Activated CD4-positive, CD25-positive, alpha-beta regulatory T cell treated with anti-CD3 and anti-CD28 coated beads, Interleukin-2, amount 50 U/mL, for 72 hours (primary cell): ENCODE measurements at places on chromosomes 2 and 18.

DNA sequence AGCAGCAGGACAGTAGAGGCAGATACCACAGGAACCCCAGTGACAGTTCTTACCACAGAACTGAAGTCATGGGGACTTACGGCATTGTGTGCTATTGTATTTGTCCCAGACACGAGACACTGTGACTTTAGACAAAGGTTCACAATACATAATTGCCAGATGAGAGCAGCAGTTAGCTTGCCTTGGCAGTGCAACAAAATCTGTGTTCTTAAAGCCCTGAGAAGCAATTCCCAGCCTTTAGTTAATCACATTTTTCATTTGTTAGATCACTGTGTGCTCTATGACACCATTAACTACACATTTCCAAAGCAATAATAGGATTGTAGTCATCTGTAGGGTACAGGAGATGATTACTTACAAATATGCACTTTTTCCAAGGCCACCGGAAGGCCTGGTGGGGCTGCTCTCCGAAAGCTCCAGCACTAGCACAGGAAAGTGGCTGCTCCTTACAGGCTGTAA is 97.5 kb upstream of the LDLRAD4 start:
- no peak for DNase-seq

DNA sequence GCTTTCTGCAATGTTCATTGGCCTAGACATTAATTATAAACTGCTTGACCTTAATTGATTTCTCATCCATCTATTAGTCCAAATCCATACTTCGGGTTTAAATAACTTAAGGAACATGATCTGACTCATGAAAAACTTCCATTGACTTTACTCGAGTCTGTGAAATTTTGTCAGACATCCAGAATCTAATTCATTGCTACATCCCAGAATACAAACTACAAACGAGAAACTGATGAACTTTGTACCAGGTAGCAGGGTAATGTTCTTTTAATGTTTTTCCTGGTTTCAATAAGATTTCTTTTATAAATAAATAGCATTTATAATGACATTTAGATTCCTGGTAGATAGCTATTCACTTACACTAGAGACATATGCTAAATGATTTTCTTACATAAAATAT is 36.0 kb upstream of the IKZF2 start:
- no peak for DNase-seq

- no peak for DNase-seq
Measured at GRCh38 chr2:128796321-128796720, 477.7 kb upstream of the HS6ST1 start.

DNA sequence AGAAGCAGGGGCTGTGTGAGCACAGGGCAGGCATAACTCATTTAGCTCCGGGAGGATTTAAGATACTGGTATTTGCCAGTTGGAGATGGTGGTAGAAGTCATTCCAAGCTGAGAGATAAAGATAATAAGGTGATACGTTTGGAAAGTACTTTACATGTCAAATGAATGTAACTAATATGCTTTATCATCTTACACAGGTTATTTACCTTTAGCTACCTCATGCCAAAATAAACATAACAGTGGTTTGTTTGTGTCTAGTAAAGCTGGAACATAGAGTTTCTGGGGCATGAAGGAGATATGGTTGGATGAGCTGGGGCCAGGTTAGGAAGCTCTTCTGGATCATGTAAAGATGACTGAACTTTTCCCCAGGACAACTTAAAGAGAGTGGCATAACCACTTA is 126.9 kb upstream of the PIK3C3 start:
- DNase-seq = no peak

- no peak for DNase-seq
Measured at GRCh38 chr2:17947113-17947512, 68.6 kb downstream of the KCNS3 start.

GRCh38 chr2:68746408-68746807 is 11.8 kb downstream of the ARHGAP25 start:
- DNase-seq = no peak

DNA sequence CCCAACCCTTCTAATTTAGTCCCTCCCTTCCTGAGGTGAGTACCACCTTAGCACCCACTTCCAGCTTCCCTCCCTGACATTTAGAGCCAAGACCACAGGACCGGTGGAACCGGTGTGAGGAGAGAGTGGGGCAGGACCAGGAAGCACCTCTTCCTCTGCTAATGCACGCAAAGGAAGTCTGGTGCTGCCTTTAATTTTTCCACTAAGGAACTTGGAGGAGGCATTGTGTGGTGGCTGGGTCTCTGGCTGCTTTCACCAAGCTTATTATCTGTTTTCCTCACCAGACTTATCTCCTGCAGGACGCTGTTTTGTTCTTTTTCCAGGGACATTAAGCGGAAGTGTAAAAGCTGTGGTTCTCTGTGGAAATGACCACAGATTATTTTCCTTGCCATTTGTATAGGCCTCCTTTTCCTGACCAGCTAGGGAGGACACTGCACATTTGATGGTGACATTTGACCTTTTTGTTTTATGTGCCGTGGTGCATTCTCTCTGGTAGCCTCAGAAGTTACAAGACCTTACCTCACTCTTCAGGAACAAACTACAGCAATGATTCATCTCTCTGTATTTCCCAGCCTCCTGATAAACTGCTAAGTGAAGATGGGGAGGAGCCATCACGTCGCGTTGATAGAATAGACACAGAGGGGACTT is 39.8 kb upstream of the SPTBN1 start:
- DNase-seq = no peak

DNA sequence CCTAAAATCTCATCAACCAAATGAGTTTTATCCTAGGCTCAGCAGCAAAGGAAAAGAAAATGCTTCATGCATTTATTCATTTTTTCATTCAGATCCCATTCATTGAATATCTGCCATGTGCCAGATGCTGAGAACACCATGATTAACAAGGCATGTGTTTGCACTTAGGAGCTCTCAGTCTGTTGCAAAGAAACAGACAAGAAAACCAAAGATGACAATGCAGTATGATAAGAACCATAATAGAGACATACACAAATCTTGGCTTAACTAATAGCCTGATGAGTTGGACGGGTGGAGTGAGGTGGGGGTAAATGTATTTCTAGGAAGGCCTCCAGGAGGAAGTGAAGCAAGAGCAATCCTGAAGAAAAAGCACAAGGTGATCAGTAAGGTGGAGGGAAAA is 177.8 kb upstream of the SCN7A start:
- no peak for DNase-seq

GRCh38 chr18:55584201-55584600 is 3.8 kb downstream of the TCF4 start:
- no peak for DNase-seq

- DNase-seq = no peak
Measured at GRCh38 chr18:32271672-32272208, 81.9 kb downstream of the MEP1B start.

DNA sequence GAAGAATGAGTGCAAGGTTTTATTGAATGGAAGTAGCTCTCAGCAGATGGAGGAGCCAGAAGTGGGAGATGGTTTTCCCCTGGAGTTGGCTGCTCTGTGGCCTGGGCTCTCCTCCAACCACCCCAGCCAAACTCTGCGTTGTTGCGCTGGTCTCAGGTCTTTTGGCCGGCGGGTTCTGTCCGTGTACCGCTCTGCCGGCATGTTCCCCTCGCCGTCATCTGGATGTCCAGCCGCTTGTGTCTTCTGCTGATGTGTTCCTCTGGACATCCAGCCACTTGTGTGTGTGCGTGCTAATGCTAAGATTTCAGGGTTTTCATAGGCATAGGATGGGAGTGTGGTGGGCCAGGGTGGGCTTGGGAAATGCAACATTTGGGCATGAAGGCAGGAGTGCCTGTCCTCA is 1311.3 kb upstream of the TMEFF2 start:
- no peak for DNase-seq

- DNase-seq = no peak
Measured at GRCh38 chr2:25805987-25806386, 72.3 kb downstream of the ASXL2 start.

DNA sequence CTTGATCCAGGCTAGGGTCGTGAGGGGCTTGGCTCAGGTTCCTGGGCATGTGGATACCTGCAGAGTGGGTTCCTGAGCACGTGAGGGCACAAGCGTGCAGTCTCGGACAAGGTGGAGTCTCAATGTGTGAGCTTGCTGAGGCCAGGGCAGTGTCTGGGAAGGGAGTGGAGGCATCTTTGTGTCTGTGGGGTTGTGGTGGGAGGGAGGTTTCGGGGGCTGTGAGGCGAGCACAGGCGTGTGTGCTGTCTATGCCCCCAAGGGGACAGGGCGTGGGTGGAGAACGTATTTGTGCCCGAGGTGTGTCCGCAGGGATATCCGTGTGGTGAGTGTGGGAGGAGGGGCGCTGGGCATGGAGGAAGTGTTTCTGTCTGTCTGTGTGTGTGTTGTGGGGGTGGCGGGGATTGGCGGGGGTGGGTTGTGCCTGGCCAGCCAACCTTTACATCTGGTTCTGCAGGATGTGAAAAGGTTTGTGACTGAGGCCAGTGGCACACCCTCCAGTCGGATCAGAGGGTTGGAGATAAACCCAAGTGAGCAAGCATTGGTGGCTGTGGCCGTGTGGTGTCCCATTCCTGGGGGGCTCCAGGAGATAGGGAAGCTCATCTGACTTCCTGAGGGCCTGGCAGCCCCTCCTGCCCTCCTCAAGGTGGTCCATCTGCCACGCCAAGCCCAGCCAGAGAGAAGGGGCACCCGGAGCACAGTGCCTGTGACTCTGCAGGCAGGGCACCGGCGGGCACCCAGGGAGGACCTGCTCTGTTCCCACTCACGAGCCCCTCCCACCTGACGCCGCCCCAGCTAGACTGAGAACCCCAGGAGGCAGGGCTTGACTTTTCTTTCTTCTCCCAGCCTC is 57.1 kb downstream of the ZFP36L2 start:
- no peak for DNase-seq

DNA sequence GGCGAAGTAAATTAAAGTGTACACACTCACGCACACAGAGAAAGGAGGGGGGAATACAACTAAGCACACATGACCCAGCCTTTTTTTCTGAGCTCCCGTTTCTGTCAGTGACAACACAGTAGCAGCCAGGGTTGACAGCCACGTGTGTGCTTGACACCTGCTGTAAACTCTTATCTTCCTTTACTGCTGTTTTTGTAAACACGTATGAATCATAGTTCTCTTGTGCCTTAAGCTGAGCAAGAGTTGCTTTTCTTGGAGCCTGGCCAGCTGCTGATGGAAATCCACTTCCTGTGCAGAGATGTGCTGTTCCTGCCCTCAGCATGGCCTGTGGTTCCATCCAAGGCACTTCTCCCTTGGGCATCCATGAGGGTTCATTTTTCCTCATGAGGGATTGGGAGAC is 561.9 kb downstream of the GALR1 start:
- DNase-seq = no peak

GRCh38 chr2:151403914-151404313 is 5.8 kb upstream of the RIF1 start:
- DNase-seq = no peak

DNA sequence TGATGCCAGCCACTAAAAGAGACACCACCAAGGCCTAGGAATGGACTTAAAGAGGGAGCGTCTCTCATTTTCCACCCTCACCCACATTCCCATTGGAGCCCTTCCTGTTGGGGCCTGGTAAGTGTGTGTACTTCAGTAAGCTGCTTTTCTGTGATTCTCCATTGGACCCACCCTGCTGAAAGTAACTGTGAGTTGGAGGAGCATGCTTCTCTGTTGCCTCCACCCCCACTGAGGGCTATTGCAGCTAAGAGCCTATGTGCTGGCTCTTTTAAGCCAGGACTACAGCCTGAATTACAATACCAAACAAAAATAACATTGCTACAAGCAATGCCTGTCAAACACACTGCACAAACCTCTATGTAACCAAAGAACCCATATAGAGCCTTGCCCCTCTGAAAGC is 81.1 kb downstream of the TRABD2A start:
- DNase-seq = no peak

DNA sequence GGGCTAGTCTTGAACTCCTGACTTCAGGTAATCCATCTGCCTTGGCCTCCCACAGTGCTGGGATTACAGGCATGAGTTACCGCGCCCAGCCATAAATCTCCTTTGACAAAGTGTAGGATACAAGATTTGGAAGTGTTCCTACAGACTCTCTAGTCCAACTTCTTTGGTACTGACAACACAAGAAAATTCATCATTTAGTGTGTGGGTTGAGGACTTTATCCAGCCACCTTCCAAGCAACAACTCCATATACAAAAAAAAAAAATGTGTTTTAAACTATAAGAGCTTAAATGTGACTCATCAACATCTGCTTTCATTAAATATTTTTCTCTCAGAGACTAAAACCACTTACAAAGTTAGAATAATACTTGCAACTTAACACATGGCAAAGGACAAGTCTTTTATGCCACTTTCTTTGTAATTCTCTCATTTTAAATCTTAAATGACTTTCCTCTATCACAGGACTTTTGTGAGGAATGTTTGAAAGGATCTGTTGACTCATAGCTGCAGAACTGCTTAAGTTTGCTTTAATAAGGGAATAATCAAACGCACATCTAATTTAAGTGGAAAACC is 46.2 kb upstream of the ITGAV start:
- no peak for DNase-seq

GRCh38 chr2:23498943-23499342 is 114.0 kb downstream of the KLHL29 start:
- DNase-seq = no peak

DNA sequence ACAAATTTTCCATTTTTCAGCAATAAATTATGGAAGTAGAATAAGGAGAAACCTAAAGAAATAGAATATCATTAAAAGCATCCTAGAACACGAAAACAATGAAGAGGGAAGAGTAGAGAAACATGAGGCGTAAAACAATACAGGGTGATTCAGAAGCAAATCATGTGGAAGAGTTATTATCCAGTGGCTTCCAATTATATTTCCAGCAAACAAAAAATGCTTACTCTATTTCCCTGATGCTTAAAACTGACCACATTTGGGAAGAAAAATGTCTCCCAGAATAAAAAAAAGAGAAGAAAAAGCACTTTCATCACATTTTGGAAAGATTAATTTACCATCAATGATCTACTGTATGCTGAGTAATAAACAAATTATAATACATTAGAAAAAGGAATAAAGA is 192.6 kb downstream of the CD226 start:
- DNase-seq = no peak

DNA sequence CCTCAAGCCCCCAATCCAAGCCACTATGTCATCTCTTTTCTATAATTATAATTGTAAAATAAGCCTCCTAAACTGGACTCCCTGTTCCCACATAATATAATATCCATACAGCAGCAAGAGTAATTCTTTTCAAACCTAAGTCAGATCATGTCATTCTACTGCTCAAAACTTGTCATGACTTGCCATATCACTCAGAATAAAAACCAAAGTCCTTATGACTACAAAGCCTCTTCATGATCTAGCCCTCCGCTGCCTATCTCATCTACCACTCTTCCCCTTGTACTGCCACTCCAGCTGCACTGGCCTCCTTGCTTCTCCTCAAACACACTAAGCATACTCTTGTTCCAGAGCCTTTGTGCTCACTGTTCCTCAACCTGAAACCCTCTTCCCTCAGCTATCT is 69.9 kb downstream of the MEMO1 start:
- no peak for DNase-seq

DNA sequence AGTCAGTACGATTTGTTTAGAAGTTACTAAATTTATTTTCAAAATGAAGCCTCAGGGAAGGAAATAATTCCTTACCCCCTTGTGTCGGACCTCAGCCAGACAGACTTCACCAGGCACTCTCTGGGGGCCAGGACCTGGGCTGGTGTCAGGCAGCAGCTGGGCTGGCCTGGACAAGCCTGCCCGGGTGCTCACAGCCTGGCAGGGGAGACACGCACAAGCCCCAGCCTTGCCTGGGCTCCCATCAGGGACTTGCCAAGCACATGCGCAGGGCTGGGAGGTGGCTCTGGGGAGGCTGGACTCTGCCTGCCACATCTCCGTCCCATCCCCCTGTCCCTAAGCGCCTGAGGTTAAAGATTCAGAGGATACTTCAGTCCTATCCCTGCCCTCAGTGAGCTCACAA is 56.8 kb upstream of the HS6ST1 start:
- DNase-seq = no peak

- DNase-seq = no peak
Measured at GRCh38 chr2:133856678-133857077, 288.4 kb upstream of the NCKAP5 start.

- no peak for DNase-seq
Measured at GRCh38 chr18:77039196-77040130, 93.1 kb downstream of the MBP start.
